ENCODE measurements at places on chromosomes 16 and 17. TPM values are rescaled to one million over a fixed set of nuclear protein-coding genes. Genes with fewer than 3 reads are reported as not detected.
A peak's percentile ranks its signal among the peaks of the same experiment; 100 is the strongest.

DNA sequence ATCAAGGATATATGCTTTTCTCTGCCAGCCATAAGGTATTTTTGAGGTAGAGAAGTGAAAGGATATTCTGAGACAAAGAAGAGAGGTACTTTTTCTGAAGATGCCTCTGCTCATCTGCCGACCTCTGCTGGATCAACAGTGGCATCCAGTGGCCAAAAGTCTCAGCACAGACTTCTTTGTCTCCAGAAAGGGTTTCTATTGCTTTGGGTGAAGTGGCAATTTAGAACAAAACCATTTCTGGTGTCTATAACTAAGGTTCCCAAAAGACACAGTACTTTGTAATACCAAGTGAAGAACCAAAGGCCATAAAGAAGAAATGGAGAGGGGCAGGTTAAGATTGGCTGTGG is 155.2 kb upstream of the C17orf78 start:
- DNase-seq: peak; percentile 41

- DNase-seq: no peak
Observed at GRCh38 chr17:81631482-81631881, 5.4 kb downstream of the NPLOC4 start.

DNA sequence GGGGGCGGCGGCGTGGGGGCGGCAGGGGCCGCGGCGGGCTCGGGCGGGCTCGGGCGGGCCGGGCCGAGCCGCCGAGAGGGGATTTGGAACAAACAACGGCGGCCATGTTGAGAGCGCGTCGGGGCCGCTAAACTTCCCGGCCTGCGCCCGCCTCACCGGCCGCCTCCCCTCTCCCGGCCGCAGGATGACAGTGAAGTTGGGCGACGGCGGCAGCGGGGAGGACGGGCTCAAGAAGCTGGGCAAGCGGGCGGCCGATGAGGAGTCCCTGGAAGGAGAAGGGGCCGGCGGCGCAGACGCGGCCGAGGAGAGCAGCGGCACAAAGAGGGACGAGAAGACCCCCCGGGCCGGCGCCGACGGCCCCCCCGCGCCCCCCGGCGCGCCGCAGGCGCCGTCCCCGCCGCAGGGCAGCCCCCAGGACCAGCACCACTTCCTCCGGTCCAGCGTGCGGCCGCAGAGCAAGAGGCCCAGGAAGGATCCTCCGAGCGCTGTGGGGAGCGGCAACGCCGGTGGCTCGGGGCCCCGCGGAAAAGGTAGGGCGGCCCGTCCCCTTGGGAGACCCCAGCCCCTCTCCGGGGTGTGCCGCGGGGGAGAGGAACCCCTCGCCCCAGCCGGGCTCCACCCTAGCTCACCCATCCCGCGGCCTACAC is 2.4 kb downstream of the CRAMP1 start:
- peak; percentile 38 for DNase-seq

Gene RGS9
- total RNA-seq: 11.3 TPM

DNA sequence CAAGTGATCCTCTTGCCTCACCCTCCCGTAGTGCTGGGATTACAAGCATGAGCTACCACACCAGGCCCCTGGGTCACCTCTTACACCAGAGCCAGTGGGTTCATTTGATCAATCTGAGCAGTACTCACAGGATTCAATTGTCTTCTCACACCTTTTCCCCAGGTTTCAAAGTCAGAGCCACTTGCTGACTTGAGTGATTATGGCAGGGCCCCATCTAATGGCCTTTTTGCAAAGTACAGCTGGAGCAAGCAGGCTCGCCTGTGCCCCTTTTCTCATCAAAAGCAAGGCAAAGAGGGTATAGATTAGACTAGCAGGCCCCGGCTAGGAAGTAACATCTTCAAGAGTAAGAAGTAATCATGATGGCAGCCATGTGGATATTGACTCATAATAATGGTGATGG is 114.8 kb upstream of the NOL11 start:
- DNase-seq: peak; percentile 62

Gene CCL14
- not detected for total RNA-seq

DNA sequence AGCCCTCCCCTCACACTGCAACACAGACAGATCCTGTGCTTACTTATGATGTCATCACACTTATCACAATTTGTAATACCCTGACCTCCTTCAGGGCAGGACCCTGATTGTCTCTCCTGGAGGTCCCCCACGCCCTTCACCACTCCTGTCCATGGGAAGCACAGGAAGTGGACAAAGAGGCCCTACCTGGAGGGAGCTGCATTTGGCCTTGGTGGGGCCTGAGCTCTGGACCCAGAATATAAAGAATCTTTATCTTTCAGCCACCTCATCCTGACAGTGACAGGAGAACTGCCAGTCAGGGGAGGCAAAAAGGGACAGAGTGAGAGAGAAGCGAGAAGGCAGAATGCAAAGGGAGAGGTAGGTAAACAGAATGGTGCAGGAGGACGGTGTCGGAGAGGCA is 303.4 kb upstream of the N4BP1 start:
- no peak for DNase-seq

Gene KRTAP9-4
- not detected for total RNA-seq

DNA sequence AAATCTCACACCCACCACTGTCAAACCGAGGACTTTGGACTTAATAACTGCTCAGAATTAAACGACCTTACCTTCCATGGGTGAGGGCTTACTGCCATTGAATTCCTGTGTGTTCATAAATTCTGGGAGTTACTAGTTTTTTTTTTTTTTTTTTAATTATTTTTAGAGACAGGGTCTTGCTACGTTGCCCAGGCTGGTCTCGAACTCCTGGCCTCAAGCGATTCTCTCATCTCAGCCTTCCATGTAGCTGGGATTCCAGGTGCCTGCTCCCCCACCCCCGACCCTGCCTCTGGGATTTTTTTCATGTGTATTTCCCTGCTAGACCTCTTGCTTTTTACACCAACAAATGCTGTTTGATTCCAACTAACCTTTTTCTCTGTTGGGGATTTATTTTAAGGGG is 14.9 kb upstream of the CD300A start:
- no peak for DNase-seq

DNA sequence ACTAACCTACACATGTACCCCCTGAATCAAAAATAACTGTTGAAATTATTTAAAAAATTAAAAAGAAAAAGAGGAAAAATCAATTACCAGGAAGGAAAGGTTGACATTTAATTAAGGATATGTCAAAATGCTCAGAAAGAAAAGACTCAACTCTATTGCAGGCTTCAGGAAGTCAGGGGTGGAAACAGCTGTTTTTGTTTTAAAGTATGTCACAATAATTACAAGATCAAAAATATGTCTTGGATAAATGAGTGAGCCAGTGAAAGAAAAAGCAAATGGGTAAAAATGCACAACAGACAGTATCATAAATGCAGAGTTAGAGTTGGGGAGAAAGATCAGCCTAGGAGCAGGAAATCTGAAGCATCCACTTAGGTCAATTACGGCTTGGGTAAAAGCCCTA is 146.0 kb downstream of the CDH11 start:
- no peak for DNase-seq

GRCh38 chr17:76369804-76370203 is 14.6 kb upstream of the SPHK1 start:
- DNase-seq: no peak

Gene CACNG3
- total RNA-seq: not detected

DNA sequence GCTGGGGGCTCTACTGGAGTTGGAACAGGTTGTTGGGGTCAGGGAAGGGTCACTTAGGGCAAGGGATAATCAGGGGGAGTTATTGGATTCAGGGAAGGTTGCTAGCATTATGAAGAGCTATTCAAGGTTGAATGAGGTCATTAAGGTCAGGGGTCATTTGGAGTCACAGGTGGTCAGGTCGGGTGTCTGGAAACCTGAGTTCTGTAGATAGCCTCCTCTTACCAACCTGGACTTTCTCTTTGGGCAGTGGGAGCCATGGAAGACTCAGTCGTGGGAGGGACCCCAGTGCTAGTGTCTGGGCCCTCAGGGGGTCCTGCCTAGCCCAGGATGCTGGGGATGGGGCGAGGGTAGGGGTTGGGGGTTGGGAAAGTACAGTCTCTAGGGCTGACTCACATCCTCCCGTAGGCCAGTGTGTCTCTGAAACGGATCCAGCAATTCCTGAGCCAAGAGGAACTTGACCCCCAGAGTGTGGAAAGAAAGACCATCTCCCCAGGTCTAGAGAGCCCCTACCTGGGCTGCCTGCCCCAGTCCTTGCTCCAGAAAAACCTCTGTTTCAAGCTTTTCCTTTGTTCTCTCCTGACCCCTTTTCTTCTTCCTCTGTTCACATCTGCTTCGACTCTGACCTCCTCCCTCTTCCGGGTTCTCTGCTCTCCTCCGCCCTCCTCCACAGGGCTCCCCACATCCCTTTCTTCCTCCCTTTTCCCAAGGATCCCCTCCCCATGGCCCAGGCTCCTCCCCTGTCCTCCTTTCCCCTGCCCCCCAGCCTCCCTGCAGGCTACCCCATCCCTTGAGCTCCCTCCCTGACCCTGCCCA is 33.5 kb downstream of the ABCC3 start:
- DNase-seq: no peak

Gene CCNF
- total RNA-seq: 65.7 TPM

DNA sequence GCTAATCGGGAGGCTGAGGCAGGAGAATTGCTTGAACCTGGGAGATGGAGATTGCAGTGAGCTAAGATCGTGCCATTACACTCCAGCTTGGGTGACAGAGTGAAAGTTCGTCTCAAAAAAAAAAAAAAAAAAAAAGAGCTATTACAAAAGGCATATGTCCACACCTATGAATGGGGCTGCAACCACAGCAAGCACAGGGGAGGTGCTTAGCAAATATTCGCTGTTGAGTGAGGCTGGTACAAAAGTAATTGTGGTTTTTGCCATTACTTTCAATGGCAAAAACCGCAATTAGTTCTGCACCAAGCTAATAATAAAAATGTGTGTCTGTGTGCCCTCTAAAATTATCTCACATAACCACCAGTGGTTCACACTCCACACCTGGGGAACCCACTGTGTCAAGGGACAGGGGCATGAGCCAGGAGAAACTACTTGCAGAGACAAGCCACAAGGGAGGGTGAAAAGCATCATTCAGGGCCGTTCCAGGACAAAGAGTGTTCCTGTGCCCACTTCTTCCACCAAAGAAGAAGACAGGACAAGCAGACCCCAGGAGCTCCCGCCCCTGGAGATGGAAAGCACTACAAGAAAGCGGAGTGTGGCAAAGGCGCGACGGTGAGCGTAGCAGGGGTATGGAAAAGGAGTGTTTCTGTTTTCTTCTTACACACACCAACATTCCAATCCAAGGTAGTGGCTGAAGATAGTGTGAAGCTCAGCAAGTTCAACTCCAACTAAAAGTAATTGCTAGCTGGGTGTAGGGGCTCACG is 84.4 kb upstream of the CNEP1R1 start:
- no peak for DNase-seq

Gene TBC1D3C
- total RNA-seq: not detected

Gene KRTAP4-3
- total RNA-seq: not detected

Gene SCNN1B
- total RNA-seq: 3.4 TPM

GRCh38 chr16:16004314-16004749 is 54.9 kb downstream of the ABCC1 start:
- DNase-seq: no peak

Gene GJD3
- total RNA-seq: 2.3 TPM

DNA sequence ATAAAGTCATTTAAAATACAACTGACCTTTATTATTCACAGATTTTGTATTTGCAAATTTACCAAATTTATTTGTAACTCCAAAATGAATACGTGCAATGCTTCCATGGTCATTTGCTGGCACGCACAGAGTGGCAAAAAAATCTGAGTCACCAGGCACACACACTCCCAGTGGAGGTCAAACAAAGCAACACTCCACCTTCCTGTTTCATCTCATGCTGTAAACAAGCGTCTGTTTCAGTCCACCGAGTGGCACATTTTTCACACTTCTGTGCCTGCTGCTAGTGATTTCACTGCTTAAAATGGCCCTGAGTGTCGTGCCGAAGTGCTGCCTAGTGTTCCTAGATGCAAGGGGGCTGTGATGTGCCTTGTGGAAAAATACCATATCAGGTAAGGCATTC is 17.8 kb upstream of the ITGAE start:
- DNase-seq: no peak

- DNase-seq: no peak
Observed at GRCh38 chr16:81933361-81933760, 77.9 kb downstream of the SDR42E1 start.

DNA sequence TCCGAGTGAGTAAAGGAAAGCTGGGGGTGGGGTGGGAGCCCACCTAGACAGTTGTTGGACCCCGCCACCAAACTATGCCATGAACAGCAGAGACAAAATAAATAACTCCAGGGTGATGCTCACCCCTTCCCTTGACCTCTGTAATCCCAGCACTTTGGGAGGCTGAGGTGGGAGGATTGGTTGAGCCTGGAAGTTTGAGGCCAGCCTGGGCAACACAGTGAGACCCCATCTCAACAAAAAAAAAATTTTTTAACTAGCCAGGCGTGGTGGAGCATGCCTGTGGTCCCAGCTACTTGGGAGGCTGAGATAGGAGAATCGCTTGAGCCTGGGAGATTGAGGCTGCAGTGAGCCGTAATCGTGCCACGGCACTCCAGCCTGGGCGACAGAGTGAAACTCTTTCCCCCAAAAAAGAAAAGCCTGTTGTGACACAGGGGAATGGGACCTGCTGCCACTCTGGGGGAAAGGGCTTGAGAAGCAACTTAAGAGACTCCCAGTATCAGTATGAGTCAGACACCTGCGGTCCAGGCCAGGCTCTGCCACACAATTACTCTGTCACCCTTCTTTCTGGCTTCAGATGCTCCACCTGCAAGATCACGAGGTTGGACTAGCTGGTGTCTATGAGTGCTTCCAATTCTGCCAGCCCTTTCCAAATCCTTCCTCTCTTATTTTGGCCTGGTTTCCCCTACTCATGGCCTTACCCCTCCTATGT is 5.0 kb downstream of the SGCA start:
- no peak for DNase-seq

Gene SHBG
- 1.1 TPM for total RNA-seq

Gene TM4SF5
- total RNA-seq: not detected

GRCh38 chr17:39738568-39738901 is 797 bp downstream of the GRB7 start:
- peak; percentile 63 for DNase-seq

Gene KRT13
- not detected for total RNA-seq

DNA sequence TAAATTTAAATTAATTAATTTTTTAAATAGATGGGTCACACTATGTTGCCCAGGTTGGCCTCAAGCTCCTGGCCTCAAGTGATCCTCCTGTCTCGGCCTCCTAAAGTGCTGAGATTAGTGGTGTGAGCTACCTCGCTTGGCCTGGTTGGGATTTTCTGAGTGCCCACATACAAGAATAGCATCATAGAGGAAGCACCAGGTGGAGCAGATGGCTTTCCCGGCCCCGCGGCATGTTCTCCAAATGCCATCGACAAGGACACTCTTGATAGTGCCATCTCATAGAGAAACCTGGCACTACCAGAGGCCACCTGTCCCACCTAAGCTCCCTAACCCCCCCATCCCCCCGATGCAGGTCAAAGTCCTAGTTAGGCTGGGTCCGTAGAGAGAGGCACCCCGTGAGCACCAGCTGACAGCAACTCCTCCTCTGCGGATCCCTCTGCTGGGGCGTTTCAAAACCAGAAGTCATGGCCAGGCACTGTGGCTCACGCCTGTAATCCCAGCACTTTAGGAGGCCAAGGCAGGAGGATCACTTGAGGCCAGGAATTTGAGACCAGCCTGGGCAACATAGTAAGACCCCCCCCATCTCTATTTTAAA is 65.9 kb downstream of the DNAH3 start:
- DNase-seq: no peak

DNA sequence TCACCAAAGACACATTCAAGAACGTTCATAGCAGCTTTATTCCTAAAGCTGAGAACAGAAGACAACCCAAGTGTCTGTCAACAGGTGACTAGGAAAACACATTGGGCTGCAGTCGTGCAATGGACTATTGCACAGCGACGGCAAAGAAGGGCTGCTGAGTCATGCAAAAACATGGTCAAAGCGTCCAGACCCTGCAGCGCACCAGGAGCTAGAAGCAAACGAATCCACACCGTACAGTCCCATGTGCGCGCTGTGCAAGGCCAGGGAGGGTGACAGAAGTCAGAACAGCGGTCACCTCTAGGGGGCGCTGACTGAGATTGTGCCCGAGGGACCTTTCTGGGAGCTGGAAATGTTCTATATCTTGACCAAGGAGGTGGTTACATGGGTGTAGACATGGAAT is 266.4 kb downstream of the MAF start:
- peak; percentile 73 for DNase-seq

Data from WTC11 (cell line).